Nucleus accumbens (tissue), 56 donors: ENCODE measurements at places on chromosomes 5 and 9.

DNA sequence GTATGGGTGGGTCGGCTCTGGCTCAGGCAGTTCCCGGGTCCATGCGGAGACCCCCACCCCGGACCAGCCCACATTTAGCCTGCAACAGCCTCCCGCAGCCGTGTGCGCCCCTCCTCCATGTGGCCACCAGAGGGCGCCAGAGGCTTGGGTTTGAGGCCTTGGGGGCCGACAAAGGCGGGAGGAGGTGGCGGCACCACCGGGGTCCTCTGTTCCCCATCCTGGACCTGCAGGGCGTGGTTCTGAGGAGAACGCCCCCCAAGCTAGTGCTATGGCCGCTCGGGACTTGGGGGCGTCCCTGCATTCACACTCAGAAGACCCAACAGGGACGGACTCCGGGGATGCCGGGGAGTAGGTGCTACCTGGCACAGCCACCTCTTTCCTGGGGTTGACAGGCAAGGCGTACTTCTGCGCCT lies 16.5 kb downstream of the ASS1 start:
- DNase-seq = peak; percentile 44

- no peak for DNase-seq
Measured at GRCh38 chr9:78714576-78714975, 417.7 kb downstream of the PSAT1 start.

- no peak for DNase-seq
Measured at GRCh38 chr9:33880211-33881089, 63.5 kb downstream of the UBE2R2 start.

DNA sequence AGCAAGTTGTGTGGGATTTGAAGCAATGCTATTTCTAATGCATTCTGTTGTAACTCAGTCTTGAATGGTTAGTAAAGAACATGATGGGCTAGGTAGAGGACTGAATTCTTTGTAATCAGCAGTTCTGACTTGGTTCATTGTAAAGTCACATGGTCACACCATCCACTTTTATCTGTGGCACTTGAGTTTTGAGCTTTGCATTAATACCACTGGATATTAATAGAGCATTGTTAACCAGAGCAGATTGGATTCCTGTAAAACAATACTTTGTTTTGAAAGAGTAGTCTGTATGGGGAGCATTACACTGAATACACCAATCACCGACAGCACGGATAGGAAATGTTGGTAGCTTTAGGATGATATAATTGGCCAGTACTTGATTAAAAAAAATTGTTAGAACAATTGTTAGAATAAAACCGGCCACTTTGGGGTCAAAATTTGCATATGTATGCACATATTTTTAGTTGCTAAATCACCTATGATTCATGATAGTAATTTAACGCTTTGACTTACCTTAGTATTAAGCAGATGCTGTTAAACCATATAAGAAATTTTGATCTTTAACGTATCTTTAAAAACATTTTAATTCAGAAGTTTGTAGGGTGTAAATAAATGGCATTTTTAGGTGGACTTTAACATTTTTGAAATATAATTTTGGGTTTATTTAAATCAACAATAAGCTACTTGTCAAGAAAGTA lies 17.4 kb downstream of the SLC12A2 start:
- DNase-seq = no peak

DNA sequence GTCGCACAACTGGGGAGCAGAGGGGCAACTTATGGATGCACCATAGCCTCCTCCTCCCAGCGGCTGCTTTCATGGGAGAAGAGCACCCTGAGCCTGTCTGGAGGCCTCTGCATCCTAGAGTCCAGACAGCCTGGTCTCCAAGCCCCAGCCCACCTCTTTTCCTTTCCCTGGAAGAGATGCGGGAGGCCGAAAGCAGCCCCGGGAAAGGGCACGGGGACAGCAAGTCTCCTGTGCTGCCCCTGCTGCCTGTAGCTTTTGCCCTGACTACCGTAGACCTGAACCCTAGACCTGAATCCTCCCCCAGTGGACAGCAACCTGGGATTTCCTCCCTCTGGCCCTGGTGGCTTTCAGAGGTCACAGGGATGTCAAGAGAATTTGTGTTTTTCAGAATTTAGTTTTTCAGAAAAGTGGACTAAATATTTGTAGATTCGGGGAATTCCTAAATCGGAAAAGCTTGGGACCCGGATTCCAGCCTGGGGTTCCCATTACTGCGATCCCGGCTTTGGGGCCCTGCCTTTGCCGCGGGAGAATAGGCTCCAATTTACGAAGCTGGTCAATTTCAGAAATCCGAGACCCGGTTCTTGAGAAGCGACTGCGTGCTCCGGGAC lies 4.3 kb upstream of the PITX1 start:
- DNase-seq = no peak

- no peak for DNase-seq
Measured at GRCh38 chr9:35869621-35870216, 482 bp downstream of the OR13J1 start.

DNA sequence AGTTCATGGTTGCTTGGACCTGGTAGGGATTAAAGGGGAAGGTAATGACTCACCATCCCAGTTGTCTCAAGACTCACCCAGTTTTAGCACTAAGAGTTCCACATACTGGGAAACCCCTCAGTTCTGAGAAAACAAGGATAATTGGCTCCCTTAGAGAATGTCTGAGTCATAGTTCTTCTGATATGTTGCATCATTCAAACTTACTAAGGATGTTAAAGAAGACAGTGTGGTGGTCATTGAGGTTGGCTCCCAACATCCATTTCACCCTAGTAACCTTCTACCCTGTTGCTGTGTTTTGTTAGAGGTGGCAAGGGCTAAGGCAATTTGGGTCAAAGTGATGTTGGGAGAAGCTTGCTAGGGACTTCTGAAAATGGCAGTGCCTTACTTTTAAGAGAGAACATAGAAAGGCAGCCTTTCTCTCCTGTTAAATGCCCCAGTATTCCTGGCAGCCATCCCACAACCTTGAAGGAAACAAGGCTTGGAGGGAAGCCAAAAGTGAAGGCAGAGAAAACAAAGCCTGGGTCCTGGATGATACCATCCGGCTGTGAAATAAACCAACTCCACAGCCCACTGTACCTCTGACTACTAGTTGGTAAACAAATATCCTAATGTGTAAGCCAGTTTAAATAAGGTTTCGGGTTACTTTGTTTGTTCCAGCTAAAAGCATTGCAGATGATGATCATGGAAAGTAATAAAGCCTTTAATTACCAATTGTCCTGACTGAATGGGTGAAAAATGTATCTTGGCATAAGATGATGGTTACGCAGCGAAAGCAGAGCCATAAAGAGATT lies 80.4 kb upstream of the ADAMTSL1 start:
- DNase-seq = no peak

DNA sequence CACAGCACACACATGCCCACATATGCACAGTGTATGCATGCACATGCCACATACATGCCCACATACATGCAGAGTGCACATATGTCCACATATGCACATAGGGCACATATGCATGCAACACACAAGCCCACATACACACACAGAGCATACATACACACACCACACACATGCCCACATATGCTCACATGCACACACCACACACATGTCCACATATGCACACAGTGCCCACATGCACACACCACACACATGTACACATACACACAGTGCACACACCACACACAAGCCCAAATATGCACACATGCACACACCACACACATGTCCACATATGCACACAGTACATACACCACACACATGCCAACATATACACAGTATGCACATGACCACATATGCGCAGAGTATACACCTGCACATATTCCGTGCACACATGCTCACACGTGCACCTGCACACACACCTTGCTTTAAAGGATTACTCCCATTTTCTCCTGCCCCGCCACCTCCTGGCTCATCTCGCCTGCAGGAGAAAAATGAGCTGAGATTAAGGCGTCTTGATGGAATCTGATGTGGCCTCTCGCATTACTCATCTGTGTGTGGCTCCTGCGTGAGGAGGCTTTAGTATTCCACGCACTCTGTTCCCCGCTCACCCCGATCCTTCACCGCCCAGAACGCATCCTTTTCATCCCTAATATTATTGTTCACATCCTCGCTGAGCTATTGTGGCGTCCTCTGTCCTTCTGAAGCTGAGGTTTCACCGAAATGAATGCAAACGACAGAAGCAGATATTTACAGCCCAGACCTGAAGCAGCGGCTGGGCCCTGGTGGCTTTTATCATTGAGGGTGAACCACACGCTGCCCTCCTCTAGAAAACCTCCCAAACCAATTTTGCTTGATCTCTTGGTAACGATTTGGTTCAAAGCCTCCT lies 182.7 kb downstream of the OLFM1 start:
- DNase-seq = no peak

- no peak for DNase-seq
Measured at GRCh38 chr5:110288766-110289511, 437.5 kb downstream of the TMEM232 start.

- DNase-seq = no peak
Measured at GRCh38 chr5:175897285-175897684, 25.9 kb downstream of the CPLX2 start.

DNA sequence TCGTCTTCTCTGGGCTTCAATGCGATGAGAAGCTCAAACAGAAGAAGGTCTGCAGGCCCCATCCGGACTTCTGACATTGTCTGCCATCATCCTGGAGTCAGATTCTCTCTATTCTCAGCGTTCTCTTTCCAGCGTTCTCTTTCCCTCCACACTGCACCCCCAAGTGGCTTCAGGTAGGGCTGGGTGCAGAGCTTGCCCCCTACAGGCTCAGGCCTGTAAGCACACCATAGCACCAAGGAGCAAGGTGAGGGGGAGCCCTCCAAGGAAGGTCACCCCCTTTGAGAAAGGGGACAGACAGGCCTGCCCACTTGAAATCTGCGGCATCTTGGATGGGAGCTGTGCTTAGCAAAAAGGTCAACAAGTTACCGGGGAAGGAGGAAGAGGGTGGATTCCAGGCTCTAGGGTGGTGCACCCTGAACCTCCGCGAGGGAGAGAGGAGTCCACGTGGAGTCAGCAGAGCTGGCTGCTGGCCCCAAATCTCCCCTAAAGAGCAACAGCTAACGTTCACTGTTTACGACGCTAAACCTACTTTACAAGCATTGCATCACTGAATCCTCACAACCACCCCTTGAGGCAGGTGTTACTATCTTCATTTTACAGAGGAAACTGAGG lies 27.5 kb downstream of the GPX3 start:
- DNase-seq = no peak

DNA sequence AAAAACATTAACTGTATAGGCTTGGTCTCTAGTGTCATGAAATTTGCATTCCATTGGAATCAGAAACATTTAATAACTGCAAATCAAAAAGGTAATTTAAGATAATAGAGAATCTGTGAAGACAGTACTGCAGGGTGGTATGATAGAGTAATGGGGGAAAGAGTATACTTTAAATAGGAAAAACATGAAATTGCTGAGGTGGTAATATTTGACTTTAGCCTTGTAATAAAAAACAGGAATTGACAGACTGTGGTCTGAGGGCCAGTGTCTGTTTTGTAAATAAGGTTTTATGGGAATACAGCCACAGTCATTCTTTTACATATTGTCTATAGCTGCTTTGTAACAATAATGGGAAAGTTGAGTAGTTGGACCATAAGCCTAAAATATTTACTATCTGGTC lies 162.3 kb downstream of the RANBP17 start:
- DNase-seq = no peak

DNA sequence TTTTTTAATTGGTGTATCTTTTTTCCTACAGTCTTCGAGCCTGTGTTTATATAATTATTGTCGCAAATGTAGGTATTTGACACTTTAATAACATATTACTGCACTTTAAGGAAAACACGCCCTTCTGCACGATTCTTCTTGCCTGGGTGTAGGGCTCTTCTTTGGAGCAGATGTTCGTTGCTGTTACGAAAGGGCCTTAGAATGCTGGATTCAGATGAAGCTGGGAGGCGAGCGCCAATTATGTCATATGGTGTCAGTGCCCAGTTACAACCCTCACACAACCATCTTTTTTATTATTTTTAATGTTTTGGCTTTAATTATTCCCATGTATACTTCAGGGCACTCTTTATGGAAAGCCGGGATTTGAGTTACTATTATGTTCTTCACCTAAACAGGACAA lies 553.0 kb downstream of the EBF1 start:
- DNase-seq = no peak

DNA sequence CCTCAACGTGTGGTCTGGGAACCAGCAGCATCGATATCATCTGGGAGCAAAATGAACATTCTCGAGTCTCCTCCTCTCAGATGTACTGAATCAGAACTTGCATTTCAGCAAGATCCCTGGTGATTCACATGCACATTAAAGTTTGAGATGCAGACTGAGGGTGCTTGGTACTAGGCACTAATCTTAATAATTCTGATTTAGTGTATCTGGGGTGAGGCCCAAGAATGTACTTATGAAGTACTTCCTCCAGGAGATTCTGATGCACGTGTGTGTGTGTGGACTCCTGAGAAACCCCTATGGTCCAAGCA lies 56.2 kb upstream of the EQTN start:
- DNase-seq = no peak

DNA sequence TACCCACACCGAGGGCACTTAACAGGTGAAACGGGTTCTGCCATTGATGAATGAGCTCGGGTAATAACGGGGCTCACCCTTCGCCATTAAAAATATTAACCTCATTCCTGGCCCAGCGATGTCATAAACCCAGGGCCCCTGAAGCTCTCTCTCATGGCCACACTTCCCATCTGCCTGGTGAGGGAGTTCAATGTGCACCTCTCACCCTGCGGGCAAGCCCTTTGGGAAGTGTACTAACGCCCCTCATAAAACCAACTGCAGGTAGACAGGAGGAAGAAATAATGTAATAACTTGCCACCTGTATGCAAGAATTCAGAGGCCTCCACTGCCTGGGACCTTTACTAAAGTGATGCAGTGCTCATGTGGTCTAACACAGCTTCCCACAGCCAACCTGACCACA lies 35.1 kb downstream of the SHB start:
- DNase-seq = no peak

DNA sequence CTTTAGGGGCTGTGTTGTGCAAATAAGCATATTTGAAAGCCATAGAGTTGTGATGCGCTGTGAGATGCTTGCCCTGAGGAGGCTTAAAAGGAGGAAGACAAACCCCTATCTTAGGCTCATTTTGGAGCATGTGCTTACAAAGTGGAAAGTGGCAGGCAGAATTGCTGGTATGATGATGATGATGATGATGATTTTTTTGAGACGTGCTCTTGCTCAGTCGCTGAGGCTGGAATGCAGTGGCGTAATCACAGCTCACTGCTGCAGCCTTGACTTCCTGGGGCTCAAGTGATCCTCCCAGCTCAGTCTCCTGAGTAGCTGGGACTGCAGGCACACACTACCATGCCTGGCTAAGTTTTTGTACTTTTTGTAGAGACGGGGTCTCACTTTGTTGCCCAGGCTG lies 1.7 kb downstream of the CNOT8 start:
- no peak for DNase-seq

DNA sequence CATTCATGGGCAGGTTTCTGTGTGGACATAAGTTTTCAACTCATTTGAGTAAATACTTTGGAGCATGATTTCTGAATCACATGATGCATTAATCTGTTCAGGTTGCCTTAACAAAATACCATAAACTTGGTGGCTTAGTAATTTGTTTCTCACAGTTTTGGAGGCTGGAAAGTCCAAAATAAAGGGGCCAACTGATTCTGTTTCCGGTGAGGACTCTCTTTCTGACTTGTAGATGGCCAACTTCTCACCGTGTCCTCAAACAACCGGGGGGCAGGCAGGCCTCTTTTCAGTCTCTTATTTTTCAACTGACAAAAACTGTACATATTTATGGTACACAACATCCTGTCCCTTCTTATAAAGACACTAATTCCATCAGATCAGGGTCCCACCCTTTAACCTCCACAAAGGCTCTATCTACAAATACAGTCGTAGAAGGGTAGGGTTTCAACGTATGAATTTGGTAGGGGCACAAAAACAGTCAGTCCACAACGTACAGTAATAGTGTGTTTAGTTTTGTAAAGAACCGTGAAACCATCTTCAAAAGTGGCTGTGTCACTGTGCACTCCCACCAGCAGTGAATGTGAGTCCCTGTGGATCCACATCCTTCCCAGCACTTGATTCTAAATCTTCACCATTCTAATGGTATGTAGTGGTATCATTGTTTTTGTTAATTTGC lies 37.2 kb downstream of the MLLT3 start:
- no peak for DNase-seq
